ENCODE measurements at places on chromosomes 3 and 15. TPM values are rescaled to one million over a fixed set of nuclear protein-coding genes. Genes with fewer than 3 reads are reported as not detected.

Gene CYP1A1
- total RNA-seq = 0.51 TPM

Gene GRK7
- not detected for total RNA-seq

Gene PP2D1
- total RNA-seq = not detected

Gene LSAMP
- 7.7 TPM for total RNA-seq

Gene CPN2
- total RNA-seq = not detected

Gene CIDEC
- not detected for total RNA-seq

Gene SOX2
- total RNA-seq = 10.4 TPM

Gene CERS3
- total RNA-seq = 8.9 TPM

Gene FEZF2
- not detected for total RNA-seq

Gene IGDCC3
- 1.7 TPM for total RNA-seq

Gene ADAMTSL3
- total RNA-seq = 29.2 TPM

Gene NEK10
- 40.5 TPM for total RNA-seq

Gene CAND2
- 58.5 TPM for total RNA-seq

Gene C3orf18
- total RNA-seq = 25.1 TPM

Gene THBS1
- total RNA-seq = 184 TPM

Gene LSMEM2
- 17.1 TPM for total RNA-seq

Gene CD200R1
- 4.6 TPM for total RNA-seq

Gene ZIC4
- total RNA-seq = 1.0 TPM

Gene SEMA6D
- total RNA-seq = 34.9 TPM

Gene UNC13C
- total RNA-seq = 0.92 TPM

Gene SEMA7A
- total RNA-seq = 5.8 TPM

Gene MRAS
- 43.0 TPM for total RNA-seq

Gene PYGO1
- total RNA-seq = 22.6 TPM

Gene RBP2
- total RNA-seq = not detected

Gene DNAH12
- 0.21 TPM for total RNA-seq

Gene NANOGP8
- not detected for total RNA-seq
